Suppressor macrophage (primary cell): ENCODE measurements at places on chromosomes 3 and 15.

DNA sequence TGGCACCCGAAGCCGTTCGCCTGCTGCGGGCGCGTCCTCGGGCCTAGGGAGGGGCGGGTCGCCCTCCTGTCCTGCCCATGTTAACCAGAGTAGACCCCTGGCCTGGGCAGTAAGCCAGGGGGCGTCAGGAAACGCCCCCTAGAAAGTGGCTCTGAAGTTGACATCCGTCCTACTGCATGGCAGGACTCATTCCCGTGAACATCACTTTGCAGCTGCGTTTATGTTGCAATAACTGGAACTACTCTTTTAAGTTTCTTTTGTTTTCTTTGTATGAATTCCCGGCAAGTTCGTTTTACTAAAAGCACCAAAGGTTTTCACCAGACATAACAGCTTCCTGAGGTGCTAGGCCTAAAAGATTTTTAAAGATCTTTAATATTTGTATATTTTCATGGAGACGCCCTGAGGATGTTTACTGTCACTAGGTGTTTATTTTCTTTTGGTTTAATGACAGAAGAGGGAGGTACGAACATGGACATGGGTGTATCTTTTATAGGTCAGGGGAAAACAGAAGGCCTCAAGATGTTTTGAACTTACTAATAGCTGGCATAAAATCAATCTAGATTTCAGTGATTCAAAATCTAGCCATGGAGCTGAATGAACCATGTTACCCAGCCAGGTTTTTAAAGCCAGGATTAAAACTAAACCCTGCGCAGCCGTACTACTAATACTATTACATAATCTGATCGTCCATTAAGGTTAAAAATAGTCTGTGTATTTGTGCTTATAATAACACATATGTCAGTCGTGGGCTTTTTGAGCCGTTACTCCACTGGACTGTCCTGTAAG is 1.0 kb downstream of the C15orf61 start:
- DNase-seq: peak; percentile 11

DNA sequence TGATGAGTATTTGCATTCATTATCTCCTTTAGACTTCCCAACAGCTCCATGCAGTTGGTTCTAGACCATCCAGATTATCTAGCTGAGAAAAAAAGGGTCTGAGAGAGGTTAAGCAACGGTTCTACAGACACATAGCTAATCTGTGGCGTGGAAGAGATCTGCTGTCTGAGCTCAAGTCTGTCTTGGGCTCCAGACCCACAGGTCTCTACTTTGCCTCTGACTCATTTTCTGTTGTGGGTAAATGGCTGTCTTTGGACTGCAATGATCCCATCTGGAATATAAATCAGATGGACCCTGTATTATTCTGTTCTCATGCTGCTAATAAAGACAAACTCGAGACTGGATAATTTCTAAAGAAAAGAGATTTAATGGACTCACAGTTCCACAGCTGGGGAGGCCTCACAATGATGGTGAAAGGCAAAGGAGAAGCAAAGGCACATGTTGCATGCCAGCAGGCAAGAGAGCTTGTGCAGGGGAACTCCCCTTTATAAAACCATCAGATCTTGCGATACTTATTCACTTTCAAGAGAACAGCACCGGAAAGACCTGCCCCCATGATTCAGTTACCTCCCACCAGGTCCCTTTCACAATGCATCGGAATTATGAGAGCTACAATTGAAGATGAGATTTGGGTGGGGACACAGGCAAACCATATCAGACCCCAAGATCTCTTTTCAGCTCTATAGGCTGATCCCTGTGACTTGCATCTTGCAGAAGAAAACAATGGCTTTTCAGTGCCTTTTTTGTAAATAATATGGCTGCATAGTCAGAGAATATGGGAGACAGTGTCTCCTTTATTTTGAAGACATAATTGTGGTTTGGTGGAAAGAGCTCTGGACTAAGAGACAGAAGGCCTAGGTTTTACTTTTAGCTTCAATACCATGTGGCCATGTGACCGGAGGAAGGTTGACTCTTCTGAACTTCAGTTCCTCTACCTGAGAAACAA is 24.7 kb downstream of the CEMIP start:
- peak; percentile 21 for DNase-seq

DNA sequence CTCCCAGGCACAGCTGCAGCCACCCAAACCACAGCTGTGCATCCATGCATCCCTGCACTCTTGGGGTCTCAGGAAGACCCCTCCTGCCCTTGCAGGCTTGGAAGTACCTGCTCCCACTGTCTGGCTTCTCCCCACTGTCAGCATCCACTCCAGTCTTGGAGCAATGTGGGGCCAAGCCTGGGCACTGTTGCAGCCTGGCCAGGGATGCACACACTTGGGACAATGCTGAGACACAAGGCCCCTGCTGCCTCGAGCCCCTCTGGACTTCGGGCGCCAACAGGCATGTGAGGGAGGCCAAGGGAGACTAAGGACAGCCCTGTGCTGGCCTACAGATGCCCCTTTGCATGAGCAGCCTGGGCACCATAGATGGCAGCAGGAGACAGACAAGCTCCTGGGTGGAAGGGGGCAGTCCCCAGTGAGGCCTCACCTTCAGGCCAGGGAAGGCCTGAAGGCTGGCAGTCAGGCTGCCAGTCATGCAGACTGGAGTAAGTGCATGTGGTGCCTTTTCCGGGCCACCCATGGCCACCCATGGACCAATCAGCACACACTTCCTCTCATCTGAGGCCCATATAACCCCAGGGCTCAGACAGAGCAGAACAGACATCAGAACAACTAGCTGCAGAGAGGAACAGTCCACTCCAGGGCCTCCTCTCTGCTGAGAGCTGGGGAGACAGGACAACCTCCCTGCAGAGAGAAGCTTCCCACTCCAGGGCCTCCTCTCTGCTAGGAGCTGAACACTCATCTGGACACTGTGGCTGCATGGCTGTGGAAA is 219.0 kb downstream of the VGLL3 start:
- DNase-seq: peak; percentile 1

GRCh38 chr3:112874725-112875124 is 28.1 kb upstream of the CD200R1L start:
- no peak for DNase-seq

- peak; percentile 70 for DNase-seq
Observed at GRCh38 chr15:91853948-91854638, 585 bp downstream of the SLCO3A1 start.

DNA sequence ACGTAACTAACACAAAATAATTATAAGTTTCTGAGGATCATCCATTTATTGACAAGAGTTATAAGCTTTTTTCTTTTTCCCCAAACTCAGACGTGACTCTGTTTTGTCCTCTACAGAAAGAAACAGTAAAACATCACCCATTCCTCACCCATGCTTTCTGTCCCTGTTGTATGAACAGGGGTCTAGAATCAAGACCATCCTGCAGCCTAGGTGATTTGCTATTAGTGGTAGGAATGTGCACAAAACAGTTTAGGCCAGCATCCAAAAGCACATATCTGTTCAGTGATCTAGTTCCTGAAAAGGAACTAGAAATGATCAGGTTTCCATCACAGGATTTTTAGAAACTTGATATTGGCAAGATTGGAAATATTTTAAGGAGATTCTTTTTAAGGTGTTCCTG is 527.6 kb downstream of the SOX2 start:
- no peak for DNase-seq

DNA sequence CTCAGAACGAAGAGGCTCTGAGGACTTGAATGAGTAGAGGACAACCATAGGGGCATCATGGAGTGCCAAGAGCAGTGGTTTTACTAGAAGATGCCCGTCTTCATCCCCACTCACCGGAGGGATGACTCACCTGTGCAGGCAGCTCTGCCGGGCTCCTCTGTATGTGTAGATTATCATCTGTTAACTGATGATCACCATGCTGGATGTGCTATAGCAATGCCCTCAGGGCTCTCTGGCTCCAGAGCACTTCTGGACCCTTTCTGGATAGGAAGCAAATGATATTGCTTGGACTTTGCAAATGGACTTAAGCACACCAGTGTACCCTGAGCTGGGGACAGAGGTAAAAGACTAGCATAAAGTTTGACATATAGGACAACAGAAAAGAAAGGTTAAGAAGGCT is 10.2 kb upstream of the TGFBR2 start:
- no peak for DNase-seq

DNA sequence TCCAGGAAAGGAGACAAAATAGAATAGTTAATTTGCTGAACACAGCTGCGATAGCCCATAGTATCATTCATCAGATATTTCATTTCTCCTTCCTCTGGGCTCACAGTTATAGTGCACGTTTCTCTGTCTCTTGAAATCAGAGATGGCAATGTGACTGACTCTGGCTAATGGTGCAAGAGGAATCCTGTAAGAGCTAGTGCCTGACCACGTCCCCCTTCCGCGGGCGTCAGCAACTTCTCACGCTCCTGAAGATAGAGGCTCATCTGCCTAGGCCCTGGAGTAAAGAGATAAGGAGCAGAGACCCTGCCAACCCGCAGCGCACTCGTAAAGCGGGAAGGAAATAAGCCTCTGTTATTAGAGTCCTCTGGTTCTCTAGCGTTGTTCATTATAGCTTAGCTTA is 391.8 kb downstream of the VPS13C start:
- no peak for DNase-seq

GRCh38 chr3:167114619-167115018 is 265.5 kb downstream of the ZBBX start:
- DNase-seq: no peak

DNA sequence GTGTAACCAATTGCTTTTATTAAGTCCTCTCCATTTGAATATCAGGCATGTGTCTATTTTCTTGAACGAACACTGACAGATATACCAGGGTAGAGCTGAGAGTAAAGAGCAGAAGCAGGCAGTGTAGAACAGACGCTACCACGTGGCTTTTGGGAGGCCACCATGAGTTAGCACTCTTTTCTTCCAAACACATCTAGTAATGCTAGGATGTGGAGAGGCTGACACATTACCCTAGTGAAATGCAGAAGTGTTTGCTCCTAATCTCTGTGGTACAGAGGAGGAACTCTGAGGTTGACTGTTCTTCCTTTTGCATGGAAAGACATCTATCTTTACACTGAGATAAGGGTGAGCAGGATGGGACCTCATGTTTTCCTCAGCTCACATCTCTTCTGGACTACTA is 216.3 kb downstream of the SATB1 start:
- DNase-seq: peak; percentile 62

DNA sequence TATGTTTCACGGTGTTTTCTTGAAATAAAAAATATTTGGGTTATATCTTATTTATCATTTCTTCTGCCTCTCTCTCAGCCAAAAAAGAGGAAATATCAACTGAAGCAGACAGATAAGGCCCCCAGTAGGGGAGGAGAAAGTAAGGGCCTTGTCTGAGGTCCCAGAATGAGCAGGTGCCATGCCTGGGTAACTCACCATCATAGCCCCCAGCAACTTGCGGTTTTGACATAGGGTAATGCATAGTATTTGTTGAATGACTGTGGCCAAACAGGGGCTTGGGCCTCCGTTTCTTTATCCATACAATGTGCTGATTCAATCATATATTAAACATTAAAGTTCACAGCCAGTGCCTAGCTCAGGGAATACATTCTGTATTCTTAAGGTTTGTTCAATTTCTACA is 119.6 kb downstream of the ABI3BP start:
- no peak for DNase-seq

- DNase-seq: no peak
Observed at GRCh38 chr15:35306361-35306981, 221.4 kb upstream of the NANOGP8 start.

- DNase-seq: no peak
Observed at GRCh38 chr3:20103731-20104130, 63.5 kb downstream of the KAT2B start.

- no peak for DNase-seq
Observed at GRCh38 chr3:48601622-48601994, 6.5 kb upstream of the COL7A1 start.

GRCh38 chr15:27725731-27726130 is 373.4 kb downstream of the OCA2 start:
- DNase-seq: no peak

DNA sequence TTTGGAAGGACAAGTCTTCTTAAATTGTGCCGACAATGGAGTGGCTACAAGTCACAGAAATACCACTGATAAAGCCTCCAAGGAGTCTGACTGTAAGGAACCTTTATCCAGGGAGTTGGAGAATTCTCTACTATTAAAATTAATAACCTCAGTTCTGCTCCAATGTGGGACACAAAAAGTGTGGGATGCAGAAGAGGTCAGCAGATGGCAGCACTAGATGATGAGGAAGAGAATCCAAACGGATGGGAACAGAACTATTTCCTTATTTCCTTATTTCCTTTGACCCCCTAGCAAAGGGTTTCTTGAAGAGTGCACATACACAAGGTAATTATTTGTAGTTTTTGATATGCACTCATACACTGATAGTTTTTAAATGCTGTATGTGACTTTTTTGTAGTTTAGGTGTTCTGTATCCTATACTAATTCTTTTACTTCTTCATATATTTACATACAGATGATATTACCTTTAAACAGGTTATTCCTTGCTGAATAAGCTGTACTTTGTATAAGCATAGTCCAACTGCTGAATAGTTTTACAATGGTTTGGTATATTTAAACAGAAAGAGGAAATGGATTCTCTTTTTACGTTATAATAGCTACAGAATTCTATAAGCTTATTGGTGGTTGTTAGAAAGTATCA is 25.6 kb upstream of the NLGN1 start:
- DNase-seq: peak; percentile 53
